ENCODE measurements at places on chromosomes 7 and 10.

GRCh38 chr7:111329367-111330234 is 232.7 kb downstream of the IMMP2L start:
- DNase-seq = no peak

DNA sequence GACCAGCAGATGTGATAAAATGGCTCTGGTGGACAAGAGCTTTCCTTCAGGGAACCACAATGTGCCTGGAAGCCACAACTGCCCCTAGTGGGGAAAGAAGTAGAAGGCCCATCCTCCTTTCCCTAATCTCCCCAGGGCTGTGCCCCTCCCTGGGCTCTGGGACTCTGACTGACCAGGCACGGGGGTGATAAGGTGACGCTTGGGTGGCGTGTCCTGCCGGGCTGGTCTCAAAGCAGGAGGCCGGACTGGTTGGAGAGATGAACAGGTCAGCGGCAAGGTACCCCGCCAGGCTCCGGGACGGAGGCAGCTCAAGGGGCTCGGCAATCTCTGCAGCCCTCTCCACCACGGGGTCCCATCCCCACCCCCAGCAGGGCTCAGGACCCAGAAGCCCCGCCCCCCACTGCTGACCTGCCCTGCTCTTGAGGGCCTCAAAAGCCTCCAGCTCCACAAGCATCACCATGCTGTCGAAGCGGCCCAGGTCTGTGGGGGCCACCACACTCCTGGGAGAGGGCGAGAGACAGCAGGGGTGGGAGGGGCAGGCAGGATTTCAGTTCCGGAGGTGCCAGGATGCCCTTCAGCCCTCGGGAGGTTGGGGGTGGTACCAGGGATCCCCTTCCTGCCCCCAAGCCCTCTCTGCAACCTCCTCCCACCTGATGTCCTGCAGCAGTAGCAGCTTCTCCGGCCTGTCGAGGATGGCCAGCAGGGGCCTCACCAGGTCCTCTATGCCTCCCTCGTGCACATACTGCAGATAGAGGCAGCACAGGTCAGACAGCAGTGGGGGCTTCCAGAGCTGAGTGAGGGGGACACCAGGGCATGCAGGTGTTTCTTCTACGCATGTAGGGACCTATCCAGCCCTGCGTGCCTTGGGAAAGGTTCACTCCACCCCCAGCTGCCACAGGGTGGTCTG is 12.2 kb downstream of the LZTS2 start:
- no peak for DNase-seq

GRCh38 chr10:125160856-125161706 is 718 bp upstream of the CTBP2 start:
- DNase-seq = peak; percentile 92

GRCh38 chr7:1638215-1638661 is 31.8 kb upstream of the ELFN1 start:
- DNase-seq = no peak

- no peak for DNase-seq
Measured at GRCh38 chr10:91838199-91838598, 40.0 kb downstream of the TNKS2 start.

- DNase-seq = peak; percentile 20
Measured at GRCh38 chr7:72925546-72926120, 738 bp downstream of the POM121 start.

DNA sequence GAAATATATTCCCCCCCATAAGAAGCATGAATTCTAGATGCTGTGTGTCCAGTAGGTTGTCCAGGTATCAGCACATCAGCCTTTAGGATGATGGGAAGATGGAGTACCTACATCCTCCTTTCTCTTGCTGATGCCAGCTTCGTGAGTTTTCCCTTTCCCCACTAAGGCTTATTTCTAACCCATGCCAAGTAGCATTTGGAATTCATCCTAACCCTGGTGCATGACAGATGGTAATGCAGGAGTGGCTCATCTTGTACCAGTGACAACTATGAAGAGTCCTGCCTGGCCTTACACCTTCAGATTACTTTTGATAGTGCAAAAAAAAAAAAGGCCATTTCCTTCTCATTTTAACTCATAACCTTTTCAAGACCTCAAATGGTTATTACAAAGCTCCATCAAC is 58.7 kb downstream of the ARHGAP21 start:
- DNase-seq = no peak

DNA sequence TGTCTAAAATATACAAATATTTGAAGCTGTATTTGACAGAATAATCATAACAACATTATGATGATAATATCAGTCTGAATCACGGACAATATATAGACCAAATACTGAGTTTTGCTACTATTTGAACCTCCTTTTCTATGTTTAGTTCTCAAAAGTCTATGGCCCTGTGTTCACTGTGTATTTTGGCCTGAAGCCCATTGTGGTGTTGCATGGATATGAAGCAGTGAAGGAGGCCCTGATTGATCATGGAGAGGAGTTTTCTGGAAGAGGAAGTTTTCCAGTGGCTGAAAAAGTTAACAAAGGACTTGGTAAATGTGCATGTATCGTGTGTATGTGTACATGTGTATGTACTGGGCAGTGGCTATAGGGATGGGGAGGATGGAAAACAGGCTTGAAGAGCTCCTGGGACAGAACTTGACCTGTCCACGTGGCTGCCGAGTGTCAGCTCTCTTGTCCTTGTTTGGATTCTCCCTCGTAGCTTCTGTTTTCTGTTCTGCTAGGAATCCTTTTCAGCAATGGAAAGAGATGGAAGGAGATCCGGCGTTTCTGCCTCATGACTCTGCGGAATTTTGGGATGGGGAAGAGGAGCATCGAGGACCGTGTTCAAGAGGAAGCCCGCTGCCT is 4.2 kb downstream of the CYP2C18 start:
- DNase-seq = no peak

DNA sequence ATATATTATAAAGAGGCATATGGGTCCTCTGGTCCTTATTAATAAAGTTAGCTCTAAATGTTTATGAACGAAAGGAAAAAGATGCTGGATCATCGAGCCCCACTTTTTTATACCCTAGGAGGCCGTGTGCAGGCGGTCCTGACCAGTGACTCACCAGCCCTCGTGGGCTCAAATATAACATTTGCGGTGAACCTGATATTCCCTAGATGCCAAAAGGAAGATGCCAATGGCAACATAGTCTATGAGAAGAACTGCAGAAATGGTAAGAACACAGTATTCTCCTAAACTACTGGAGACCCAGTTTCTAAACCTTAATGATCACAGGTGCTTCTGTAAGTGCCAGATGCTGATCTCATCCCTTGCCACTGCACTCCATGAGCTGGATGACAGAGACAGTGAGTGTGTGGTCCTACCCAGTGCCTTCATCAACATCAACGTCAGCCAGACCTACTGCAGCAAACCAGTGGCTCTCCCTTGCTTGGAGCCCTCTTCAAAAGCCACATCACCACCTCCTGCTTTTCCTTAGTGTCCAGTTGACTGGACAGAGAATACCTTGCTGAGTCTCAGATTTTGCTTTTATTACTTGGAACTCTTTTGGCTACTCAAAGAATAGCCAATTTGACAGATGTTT is 7.6 kb downstream of the GPNMB start:
- DNase-seq = no peak

DNA sequence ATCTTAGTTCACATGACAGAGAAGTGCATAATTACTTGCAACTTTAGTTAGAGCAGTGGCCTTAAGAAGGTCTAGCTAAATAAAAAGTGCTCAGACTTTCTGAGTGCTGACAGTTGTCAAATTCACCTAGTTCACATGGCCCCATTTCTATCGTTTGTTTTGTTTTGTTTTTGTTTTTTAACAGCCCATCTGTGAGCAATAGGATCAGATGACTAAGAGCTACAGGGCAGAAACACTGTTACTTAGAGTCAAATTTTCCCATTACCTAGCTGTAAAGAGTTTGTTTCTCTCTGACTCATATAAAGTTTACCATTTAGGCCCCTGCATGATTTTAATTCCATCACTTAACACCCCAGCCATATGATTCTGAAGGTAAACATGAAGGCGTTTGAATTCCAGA is 18.8 kb downstream of the CAV1 start:
- peak; percentile 52 for DNase-seq

All from fibroblast of skin of right quadriceps (primary cell).